ENCODE measurements at places on chromosomes 16 and 17.

DNA sequence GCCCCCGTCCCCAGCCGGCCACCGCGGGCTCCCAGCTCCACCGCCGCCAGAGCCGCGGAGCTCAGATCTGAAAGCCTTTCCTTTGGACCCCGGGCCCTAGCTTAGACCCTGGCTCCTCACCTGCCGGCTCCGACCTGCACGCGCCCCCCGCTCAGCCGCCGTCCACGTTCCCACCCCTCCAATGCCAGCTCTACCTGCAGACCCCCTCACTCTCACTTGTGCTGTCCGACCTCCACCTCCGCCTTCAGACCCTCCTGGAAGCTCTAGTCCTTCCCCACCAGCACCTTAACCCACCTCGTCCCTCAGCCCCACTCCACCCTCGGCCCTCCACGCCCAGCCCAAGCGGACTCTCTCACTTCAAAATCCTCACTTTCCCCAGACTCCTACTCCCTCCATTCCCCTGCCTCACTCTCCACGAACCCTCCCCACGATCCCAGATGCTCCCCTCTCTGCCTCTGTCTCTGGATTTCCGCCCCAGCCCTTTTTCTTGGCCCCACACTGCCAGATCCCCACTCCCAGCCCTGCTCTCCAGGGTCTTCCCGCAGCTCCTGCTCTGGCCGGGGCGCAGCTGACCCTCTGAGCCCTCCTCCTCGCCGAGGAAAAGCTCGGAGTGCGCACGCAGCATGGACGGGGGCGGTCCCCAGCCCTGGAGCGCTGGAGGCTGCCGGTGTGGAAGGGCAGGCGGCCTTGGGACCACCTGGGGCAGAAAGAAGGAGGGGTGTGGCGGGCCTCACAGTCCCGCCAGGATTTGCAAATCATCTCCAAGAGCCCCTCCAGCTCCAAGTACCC lies at the start of gene TMEM114:
TMEM114 (minus strand) TSS at position 612 of the 789 bp plus-strand sequence. CDS start 673 bp downstream, outside the sequence.
- no peak for DNase-seq

DNA sequence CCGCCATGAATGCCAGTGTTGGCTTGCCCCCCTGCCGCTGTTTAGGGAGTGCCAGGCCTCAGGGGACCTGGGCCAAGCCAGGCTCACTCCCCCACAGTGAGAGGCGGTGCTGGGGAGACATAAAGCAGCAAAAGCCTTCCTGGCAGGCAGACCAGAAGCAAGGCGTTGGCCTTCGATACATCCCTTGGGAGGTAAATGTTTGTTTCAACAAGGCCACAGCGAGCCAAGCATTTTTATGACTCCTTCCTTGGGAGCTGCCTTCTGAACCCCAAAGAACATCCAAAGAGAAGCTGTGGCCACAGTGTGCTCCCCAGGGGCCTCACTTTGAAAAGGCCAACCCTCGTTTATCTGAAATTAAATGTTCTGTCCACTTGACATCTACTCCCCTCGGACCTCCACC lies 119.7 kb upstream of the CIBAR2 start:
- DNase-seq = no peak

GRCh38 chr17:81349397-81350319 lies 45.6 kb upstream of the BAHCC1 start:
- DNase-seq = no peak

DNA sequence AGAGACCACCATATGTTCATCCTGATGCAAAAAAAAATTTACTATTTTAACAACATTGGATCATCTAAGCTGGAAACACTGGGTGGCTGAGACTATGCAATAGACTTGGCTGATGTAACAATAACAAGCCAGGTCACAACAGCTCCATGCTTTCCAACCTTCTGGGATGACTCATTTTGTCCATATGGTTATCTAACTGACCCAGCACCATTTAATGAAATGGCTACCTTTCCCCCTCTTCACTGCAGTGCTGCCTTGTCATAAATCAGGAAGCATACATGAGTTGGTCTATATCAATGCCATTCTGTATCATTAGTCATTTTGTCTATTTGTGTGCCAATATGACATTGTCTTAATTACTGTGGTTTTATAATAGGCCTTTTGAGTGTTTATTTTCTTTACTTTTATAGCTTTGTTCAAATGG lies 217.6 kb upstream of the KCNJ16 start:
- DNase-seq = no peak

DNA sequence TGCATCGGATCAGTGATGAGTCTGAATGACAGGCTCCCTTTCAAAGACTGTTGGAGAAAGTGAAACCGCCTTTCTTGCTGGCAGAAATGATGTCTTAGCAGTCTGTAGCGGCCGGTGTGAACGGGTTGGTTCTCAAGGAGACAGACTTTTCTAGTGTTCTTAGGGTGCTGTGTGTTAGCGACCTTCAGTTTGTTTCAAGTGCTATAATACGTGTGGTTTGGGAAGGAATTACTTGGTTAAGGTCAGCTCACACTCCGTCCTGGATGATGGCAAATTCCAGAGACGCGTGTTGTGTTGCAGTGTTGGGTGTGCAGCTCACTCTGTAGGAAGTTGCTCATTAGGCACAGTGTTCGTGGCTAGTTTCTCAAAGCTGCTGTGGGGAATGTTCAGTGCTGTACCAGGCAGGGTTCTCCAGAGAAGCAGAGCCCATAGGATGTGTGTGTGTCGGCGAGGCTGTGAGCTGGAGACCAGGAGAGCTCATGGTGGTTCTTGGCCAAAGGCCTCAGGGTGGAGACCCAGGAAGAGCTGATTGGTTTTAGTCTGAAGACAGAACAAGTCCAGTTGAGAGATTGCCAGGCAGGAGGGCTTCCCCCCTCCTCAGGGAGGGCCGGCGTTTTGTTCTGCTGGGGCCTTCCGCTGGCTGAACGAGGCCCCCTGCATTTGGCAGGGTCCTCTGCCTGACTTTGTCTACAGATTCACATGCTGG lies 37.6 kb downstream of the ZNF750 start:
- DNase-seq = no peak

GRCh38 chr17:57999010-57999495 lies 8.0 kb downstream of the SRSF1 start:
- no peak for DNase-seq

GRCh38 chr17:78875363-78876093 lies 27.5 kb downstream of the CEP295NL start:
- DNase-seq = no peak

- DNase-seq = peak; percentile 40
Observed at GRCh38 chr16:11585460-11586377, 1.0 kb downstream of the LITAF start.

DNA sequence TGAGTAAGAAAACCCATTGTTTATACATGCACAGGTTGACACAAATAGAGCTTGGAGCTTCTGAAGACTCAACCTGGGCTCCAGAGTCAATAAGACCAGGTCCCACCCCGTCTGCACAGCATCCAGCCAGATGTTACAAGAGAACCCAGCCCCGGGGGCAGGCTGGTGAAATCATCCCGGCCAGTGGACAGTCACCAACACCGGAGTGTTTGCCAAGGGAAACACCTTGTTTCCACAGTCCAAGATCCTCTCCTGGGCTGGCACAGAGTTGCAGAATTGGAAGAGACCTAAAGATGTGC lies 90.3 kb downstream of the RAB11FIP4 start:
- DNase-seq = no peak

- no peak for DNase-seq
Observed at GRCh38 chr16:85187447-85187846, 75.2 kb upstream of the CIBAR2 start.

DNA sequence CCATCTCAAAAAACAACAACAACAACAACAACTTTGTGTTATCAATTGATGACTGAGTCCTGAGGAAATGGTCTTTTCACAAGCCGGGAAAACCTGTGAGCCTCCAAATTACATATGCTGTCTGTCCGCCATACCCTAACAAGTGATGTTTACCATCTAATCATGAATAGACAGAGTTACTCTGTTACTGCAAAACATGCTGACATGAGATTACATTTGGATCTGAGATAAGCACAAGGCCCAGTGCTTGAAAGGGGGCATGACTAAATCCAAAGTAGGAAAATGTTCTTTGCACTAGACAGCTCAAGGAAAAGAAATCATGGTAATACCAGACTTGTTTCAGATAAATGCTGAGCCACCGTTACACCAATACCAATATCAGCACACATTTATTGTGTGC lies 8.6 kb upstream of the ATXN1L start:
- no peak for DNase-seq

DNA sequence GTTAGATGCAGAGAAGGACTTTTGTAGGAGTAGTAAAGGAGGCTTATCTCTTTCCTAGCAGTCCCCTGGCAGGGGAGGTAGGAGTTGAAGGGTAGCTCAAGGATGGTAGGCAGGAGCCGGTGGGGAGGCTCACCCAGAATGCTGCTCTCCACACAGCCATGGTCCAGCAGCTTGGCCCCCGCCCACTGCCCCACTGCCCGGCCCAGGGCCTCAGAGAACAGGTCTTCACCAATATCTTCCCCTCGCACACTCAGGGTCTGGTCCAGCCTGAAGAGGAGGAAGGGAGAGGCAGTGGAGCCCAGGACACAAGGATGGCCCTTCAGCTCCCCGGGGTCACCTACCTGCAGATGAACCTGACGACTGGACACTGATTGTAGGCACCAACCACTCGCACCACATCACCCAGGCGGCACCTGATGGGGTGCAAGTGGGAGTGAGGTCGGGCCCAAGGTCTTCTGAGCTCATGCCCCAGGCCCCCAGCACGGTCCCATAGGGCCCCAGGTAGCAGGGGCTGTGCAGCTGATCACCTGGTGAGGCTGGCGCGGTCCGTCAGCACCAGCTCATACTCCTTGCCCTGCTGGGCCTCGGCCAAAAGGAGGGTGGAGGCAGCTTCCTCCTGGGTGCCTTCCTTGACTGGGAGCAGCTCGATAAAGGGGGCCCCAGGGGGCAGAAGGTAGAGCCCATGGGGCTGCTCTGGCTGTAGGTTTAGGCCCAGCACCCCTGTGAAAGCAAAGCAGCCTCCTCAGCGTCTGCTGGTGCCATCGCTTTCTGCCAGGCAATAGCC lies 3.6 kb downstream of the GHDC start:
- DNase-seq = no peak

DNA sequence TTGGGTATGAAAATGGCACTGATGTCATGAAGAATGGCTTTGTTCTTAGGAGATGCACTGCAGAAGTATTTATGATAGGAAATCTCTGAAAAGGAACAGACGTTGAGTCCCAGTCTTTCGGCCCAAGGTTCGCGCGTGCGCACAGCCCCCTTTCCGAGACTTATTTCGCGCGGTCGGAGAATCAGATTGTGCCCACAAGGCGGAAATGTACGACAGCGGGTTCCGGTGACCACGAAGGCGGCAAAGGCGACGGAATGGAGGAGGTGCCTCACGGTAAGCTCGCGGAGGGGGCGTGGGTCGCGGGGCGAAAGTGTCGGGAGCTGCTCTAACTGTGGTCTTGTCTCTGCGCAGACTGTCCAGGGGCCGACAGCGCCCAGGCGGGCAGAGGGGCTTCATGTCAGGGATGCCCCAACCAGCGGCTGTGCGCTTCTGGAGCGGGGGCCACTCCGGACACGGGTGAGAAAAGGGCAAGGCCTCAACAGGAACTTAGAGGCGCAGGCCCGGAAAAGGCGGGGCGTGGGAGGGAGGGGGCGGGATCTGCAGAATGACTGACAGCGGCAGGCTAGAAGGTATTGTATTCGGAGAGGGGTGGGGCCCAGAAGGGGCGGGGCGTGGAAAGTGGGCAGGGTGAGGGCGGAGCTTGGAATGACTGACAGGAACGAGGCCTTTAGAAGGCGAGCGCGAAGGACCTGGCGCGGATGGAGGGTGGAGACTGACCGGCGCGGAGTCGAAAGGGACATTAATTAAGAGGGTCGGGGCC lies at the start of gene NUBP1:
NUBP1 (plus strand) TSS at position 233 of the 760 bp plus-strand sequence; CDS start at position 255, 22 bp downstream.
- DNase-seq = peak; percentile 99
